ENCODE measurements at places on chromosomes 1 and 21.

- DNase-seq = no peak
Observed at GRCh38 chr1:158025576-158026230, 32.3 kb downstream of the KIRREL1 start.

- peak; percentile 39 for DNase-seq
Observed at GRCh38 chr1:61641578-61642336, 83.2 kb downstream of the TM2D1 start.

GRCh38 chr1:162944974-162945674, 84.1 kb upstream of the CCDC190 start:
- DNase-seq = no peak

- DNase-seq = no peak
Observed at GRCh38 chr1:21944733-21945073, 7.6 kb upstream of the HSPG2 start.

GRCh38 chr21:31447505-31447904, 103.4 kb upstream of the TIAM1 start:
- DNase-seq = no peak

DNA sequence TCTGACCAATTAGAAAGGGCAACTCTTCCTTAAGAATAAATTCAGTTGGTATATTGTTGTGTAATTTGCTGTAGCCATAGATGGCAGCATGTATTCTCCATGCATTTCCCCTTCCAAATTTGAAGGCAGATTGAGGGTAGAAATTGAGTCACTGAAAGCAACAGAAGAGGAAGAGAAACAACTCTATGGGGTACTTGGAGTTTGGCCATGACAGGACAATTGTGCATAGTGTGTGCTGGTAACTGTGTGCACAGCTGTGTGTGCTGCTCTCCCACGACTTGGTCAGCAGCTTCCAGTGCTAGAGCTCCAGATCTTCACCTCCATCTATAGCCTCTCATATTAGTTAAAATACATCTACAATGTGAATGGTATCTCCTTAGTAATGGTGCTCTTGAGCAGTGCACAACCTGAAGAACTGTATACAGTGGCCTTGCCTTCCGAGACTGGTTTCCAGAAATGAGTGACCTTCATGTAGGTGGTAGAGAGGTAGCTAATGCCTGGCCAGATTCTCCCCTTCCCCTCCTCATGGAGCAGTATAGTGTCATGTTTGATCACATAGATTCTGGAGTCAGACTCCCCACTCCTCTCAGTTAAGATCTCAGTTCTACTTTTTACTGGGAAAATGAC, 882 bp upstream of the FCAMR start:
- no peak for DNase-seq

DNA sequence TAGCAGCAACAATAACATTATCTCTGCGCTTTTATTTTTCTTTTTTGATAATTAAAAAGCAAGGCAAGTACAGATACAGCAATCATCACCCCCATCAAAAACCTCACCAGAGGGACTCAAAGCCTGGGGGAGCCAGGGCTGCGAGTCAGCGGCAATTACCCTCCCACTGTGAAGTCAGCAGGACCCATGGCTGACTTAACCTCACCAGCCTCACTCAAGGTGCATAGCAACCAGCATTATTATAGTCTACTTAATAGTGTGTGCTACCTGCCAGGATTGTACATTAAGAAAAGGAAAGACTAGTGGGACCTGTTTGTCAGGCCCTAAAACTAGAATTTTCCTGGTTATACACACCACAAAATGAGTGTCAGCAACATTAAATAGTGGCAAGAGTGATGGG, 28.9 kb upstream of the SERBP1 start:
- no peak for DNase-seq

DNA sequence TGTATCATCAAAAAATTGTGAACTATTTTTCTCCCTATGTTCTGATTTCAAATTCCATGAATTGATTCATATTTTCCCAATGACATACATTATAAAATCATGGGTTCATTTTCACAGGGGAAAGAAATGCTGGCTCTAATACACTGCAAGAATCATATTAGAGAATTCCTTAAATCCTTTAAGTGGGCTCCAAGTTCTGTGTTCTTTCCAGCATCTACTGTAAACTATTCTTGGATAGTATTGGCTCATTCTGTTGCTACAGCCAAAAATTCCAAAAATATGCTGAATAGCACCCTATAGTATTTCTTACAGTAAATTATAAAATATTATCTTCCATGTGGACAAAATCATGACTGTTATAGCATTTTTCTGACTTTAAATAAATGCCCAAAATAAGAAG, 19.0 kb upstream of the C1orf105 start:
- no peak for DNase-seq

DNA sequence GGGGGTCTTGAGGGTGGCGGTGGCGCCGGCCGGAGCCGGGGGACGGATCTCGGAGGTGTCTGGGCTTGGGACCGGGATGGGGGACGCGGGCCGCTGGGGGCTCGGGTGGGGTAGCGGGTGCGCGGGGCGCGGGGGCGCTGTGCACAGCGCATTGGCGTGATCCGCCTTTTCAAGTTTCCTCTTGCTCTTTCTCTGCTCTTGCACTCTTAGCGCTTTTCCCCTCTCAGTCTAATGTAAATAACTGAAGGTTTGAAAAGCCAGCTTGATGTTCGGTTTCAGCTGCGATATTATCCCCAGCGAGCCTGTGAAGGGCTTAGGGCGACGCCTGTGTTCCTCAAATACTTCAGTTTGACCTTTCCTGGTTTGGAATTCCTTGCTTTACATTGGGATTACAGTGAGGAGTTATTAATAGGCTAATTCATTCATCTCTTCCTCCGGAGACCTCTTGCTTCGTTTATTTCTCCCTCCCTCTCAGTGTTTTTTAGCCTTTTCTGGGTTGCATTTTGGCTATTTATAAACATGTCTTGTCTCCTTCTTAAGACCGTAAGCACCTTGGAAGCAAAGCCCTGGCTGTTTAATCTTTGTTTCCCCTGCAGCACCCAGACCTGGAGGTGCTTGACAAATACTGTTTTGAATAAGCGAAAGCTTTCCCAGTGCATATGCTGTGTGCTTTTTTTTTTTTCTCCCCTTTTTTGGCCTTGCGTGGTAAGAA, 693 bp downstream of the RAB4A start:
- peak; percentile 44 for DNase-seq

- DNase-seq = no peak
Observed at GRCh38 chr1:192632188-192632587, 3.8 kb upstream of the RGS13 start.
